Right renal cortex interstitium (tissue), 3 donors: ENCODE measurements at places on chromosomes 3 and 15.

- no peak for DNase-seq
Observed at GRCh38 chr3:31161889-31162288, 267.4 kb upstream of the GADL1 start.

GRCh38 chr3:138862924-138863775, 28.4 kb upstream of the PIK3CB start:
- DNase-seq = no peak

DNA sequence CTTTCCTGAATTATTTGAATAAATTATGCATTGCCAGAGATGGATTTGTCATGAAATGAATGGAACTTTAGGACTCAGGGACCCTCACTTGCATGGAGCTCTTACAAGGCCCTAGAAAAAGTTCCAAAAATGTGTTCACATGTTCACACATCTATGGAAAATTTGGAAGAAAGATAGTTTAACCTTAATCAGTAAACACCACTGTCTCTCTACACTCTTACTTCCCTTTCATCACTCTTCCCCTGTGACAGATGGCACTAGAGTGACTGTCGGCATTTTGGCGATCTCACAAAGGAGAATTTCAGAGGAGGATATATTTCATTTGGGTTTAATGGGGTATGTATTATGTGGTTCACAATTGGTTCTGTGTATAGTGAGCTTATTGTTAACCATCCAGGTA, 600.8 kb downstream of the IGSF11 start:
- DNase-seq = no peak

- DNase-seq = no peak
Observed at GRCh38 chr15:94403331-94403730, 172.0 kb downstream of the MCTP2 start.

- DNase-seq = no peak
Observed at GRCh38 chr3:74537164-74537563, 77.3 kb downstream of the CNTN3 start.

DNA sequence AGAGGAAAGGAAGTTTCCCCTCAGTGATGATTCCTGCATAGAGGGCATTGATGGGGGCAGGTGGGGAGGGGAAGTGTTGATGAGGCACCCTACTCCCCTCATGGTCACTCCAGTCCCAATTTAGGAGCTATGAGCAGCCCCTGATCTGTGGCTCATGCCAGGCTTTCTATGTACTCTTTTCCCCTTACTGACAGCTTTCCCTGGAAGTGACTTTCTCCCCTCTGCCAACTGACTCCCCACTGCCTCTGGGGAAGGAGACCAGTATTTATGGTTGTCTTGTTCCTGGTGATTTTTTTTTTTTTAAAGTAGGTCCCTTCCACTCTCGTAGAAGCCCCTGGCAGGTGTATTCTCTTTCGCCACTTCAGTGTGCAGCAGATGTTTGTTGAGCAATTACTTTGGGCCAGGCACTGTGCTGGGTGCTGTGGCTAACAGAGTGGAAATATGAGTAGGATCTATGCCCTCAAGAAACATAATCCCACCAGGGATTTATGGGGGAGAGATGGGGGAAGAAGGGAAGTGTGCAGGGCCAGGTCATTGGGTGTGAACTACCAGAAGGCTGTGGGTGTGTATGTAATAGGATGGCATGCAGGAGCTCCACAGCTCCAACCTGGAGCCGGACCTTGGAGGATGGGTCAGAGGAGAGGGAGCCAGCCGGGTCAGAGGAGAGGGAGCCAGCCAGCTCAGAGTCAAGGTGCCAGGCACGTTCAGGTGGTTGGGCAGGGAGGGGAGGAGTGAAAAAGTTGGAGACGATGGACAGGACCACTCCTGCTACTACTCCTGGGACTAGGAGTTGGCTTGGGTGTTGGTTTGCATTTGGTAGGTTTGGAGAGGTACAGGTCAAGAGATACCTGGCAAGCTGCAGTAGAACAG, 3.5 kb downstream of the SMAD6 start:
- no peak for DNase-seq

GRCh38 chr3:177475356-177475665, 278.0 kb upstream of the TBL1XR1 start:
- DNase-seq = no peak

DNA sequence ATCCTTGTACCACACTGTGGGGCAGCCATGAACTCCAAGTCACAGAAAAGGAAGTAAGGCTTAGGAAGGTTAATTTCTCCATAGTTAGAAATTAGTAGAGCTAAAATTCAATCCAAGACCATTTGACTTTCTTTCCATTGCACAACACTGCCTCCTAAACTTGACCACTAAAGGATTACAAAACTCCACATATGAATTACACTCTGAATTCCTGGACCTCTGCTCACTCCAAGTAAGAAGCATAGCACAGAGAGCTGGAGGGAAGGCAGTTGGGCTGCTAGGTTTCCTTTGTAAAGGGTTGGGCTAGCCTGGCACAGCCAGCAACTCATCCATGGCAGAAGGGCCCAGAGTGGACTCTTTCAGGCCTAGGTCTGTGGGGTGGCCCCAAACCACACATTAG, 134.4 kb downstream of the MYLK start:
- no peak for DNase-seq

DNA sequence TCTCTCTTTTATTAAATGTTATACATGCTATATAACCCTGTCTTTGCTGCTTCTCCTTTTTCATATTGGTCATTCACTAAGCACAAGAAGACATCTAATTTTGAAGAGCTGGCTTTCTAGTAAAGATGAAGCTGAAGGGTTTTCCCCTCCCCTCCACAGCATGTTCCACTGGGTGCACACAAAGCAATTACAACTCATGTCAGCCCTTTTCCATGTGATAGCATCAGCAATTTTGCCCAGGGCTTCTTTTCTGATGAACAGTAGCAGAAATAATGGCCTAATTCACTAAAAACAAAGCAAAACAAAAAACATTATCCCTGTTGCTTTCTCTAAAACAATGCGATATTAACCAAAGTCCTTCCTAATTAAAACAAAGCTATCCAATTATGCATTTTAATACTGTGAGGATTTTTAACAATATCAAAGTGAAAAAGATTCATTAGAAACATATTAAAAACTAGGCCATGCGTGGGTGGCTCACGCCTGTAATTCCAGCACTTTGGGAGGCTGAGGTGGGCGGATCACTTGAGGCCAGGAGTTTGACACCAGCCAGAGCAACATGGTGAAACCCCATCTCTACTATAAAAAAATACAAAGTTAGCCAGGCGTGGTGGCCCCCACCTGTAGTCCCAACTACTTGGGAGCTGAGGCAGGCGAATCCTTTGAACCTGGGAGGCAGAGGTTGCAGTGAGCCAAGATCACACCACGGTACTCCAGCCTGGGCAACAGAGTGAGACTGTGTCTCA, 12.2 kb upstream of the PIK3R4 start:
- no peak for DNase-seq

- no peak for DNase-seq
Observed at GRCh38 chr3:58350627-58351013, 17.9 kb downstream of the PXK start.

DNA sequence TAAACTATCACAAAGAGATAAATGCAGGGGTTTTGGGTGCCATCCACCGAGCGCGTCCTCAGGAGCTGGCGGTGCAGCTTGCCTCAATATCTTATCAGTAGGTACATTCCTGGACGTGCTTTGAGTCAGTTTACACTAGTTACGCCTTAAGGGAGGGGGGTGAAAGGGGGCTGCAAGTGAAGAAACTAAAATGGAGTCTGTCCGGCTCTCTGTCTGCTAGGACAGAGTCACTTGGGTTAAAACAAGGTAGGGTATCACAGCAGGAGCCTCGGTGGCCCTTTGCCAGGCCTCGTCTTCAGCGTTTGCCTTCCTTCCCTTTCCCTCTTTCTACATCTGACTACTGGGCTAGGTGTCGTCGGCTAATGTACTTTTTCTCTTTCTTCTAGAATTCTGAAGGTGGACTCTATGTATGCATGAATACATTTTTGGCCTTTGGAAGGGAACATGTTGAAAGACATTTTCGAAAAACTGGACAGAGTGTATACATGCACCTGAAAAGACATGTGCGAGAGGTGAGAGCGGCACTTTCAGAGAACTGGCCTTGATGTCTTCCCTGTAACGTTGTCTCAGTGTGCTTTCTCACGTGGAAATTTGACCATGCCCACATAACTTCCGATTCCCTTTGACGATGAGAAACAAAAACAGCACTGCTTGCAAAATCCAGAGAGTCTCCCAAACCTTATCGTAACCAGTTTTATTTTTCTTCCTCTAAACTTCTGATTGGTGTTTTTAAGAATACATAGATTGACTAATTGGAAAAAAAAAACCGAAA, 28.8 kb downstream of the USP13 start:
- no peak for DNase-seq

- DNase-seq = no peak
Observed at GRCh38 chr15:29812384-29812694, 9.9 kb downstream of the TJP1 start.

DNA sequence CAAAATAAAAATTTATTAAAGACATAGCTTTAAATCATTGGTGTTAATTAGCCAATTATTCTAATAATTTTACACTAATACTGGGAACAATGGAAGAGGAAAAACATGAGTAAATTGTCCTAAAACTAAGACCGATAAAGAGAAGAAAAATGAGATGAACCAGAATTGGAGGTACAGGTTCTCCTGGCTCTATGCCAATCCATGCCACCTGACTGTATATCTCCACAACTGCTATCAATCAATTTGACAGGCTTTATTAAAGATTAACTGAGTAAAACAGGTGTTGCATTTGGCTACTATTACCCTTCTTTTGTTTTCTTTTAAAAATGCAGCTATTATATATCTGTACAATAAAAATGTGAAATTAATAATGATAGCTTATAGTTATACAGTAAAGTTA, 850.0 kb downstream of the CADM2 start:
- no peak for DNase-seq

GRCh38 chr15:53389271-53390037, 370.0 kb downstream of the WDR72 start:
- no peak for DNase-seq

DNA sequence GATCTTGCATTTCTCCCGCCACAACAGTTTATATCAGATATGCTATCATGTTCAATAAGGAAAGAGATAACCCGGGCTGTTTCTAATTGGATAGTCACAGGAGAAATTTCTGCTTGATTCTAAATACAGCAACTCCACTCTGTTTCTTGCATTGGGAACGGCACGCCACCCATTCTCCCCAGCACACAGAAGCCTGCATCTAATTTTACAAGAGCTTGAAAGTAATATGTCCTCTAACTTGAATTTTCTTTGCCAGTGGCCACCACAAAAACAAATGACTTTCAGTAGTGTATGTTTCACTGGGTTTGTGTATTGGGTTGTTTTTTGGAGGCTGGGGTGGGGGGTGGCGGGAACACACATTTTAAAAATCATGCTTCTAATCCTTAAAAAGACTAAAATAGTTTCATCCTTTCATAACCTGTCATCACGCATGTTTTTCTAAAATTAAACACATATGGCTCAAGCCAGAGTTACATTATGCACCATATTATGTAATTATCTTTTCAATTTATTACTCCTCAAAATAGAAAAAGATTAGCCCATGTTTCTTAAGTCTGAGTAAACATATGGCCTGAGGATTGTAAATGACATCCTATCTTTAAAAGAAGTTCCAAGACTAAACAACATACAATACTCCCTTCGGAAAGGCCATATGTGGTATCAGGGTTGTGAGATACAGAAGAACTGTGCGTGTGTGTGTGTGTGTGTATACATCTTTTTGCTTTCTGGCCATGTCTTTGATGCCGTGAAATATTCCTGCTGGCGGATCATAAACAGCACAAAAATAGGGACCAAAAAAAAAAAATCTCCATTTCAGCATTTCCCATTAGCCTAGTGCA, 176.3 kb downstream of the FOXP1 start:
- DNase-seq = no peak

DNA sequence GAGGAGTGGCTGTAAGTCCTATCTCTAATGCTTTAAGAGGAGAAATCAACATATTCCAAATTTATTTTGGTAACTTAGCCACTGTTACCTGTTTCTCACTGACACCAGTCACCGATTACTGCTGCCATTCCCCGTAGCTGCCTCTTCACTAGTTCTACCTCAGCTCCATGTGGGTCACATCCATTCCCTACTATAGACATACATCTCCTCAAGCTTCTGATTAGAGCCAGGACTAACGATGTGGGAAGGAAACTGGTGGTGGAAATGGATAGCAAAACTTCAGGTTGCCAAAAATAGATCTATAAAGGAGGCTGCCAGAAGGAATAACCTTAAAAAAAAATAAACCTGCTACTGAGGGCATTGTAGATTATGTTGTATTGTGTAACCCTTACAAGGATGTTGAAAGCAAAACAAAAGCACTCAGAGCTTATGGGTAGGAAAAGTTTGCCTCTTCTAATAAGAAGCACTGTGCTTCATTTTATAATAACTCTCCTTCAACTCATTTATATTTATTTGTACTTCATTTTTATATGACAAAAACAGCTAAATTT, 56.0 kb downstream of the KAT2B start:
- no peak for DNase-seq
